ENCODE measurements at places on chromosomes 12 and 14. TPM values are rescaled to one million over a fixed set of nuclear protein-coding genes. Genes with fewer than 3 reads are reported as not detected.

The WNK1 gene
- total RNA-seq: 108 TPM

The OTOGL gene
- total RNA-seq: 0.14 TPM

The CLEC4D gene
- not detected for total RNA-seq

The SYNDIG1L gene
- total RNA-seq: not detected

The IRAK3 gene
- 5.9 TPM for total RNA-seq

The AP4S1 gene
- 4.9 TPM for total RNA-seq

The OR4L1 gene
- not detected for total RNA-seq

The ADAM21 gene
- total RNA-seq: 0.29 TPM

The TCTN1 gene
- 23.3 TPM for total RNA-seq

The VWF gene
- total RNA-seq: 1.3 TPM

The BCL2L14 gene
- total RNA-seq: not detected

The CACNA1C gene
- total RNA-seq: 3.6 TPM

The MTA1 gene
- total RNA-seq: 62.3 TPM

The GON7 gene
- 8.8 TPM for total RNA-seq

The BTG1 gene
- 18.2 TPM for total RNA-seq
